GM12892 (cell line): ENCODE measurements at places on chromosomes 3 and 15.

GRCh38 chr3:52712291-52713212, 6.6 kb downstream of the SPCS1 start:
- no peak for DNase-seq

- DNase-seq, result no peak
Observed at GRCh38 chr3:49930922-49931321, 1.3 kb upstream of the MON1A start.

GRCh38 chr3:16088496-16088895, 86.0 kb upstream of the GALNT15 start:
- no peak for DNase-seq

DNA sequence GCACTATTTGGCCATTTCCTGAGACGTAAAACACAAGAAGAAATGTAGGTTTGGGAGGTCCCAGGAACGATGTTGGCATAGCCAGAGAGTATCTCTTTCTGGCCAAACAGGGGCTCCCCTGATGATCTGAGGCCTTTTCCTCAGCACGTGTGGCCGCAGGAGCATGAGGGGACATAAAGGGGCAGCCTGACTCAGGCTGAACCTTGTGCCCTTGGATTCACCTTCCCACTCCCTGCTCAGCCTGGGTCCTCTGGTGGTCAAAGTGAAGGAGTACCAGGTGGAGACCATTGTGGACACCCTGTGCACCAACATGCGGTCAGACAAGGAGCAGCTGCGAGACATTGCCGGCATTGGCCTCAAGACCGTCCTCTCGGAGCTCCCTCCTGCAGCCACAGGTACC, 10.6 kb downstream of the CAND2 start:
- DNase-seq, result no peak

DNA sequence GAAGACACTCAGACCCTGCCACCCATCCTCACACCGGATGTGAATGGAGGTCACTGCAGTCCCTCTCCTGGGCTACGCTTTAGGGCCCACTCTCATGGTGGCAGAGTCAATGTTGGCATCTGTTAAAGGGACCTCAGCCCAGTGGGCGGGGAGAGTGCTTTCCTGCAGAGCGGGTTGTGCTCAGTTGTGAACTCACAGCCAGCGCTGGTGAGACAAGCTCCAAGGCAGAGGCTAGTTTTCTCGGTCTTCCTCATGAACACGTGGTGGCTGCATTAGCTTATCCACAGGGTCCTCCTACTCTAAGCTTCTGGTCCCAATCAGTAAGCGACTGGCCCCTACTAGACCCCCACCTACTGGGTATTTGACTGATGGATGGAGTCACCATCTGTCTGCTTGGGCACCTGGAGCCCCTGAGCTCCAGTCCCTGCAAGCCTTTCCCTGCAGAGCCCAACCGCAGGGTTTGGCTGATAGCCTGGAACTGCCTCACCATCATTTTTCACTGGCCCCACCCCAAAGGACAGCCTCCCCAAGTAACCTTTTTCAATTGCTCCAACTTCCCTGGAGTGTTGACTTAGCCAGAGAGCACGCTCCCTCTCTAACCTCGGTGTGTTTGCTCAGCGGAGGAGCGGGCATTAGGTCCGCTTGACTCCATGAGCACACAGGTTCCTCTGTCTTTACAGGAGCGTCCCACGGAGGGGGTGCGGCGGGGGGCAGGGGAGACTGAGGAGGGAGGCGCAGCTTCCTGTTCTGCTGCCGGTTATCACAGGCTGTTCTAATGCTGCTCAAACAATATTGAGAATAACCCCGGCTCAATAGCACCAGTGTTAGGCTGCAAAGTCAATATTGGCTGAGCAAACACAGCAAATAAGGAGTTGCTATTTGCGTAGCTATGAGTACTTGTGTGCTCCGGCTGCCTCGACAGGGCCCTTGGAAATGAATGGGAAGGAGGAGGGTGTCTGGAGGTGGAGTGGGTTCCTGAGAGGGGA, 141.7 kb downstream of the RPLP1 start:
- DNase-seq, result no peak

- DNase-seq, result no peak
Observed at GRCh38 chr15:68542771-68543164, 36.0 kb upstream of the CORO2B start.

DNA sequence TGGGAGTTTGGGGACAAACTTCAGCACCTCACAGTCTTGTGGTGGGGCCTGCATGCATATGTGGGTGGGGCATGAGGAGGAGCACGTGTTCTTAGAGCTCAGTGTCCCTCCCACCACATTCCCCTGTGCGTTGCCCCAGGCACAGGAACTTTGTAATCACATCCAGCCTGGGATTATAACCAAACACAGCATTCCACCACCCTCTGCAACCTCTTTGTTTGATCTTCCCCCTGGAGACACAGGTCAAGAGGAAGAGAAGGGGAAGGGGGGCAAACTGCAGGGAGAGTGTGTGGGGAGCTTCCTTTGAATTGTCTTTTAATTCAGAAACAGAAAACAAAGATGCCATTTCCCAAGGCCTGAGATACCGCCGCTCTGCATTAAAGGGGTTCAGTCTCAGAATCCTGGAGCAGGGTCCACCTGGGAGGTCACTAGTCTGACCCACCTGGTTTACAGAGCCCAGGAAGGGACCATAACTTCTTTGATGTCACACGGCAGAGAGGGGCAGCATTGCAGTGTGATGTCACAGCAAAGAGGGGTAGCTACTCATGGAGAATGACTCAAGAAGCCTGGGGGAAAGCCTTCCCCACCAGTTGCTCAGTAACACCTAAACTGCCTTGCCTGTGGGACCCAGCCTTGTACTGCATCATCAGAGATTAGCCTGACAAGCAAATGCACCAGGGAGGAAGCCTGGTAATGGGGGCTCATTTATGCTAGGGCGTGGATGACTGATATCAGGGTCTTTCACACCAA, 106.3 kb upstream of the RNU6-1 start:
- no peak for DNase-seq

GRCh38 chr15:42784705-42785104, 47.8 kb upstream of the CDAN1 start:
- no peak for DNase-seq

- no peak for DNase-seq
Observed at GRCh38 chr15:96977886-96978285, 647.4 kb downstream of the NR2F2 start.

DNA sequence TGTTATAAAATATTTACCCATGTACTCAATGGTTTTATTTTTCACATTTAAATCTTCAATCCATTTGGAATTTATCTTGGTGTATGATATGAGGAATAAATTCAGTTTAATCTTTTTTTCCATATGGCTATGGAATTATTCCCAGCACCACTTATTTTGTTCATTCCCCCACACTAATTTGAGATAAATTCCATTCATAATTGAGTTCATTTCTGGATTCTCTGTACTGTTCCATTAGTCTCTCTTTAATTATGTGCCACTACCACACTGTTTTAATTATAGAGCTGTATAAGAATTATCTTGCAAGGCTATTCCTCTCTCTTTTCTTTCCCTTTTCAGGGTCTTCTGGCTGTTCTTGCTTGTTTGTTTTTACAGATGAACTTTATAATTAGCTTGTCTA, 34.6 kb downstream of the PDE8A start:
- no peak for DNase-seq

- no peak for DNase-seq
Observed at GRCh38 chr15:41566121-41566885, 7.3 kb downstream of the TYRO3 start.

GRCh38 chr3:172518929-172519640, 4.1 kb downstream of the TNFSF10 start:
- no peak for DNase-seq

DNA sequence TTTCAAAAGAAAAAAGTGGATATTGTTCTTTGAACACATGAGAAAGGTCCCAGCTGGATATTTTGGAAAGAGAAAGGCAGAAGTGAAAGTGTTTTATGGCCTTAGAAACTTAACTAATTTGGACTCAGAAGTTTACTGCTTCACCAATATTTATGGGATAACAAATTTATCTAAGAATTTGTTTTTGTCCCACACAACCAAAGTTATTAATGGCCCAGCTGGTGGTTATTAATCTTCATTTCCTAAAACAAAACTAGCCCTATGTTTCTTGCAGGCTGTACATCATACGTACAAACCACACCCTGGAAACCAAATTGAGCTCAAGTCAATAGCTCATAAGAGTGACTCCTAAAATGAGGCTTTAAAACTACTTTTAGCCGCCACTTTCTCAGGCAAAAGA, 372.9 kb upstream of the LMCD1 start:
- no peak for DNase-seq

- no peak for DNase-seq
Observed at GRCh38 chr3:121894301-121894990, at the start of gene SLC15A2. SLC15A2 (plus strand) TSS chr3:121894401; CDS start chr3:121894477, 76 bp downstream.

GRCh38 chr3:82178291-82178690, 416.8 kb upstream of the GBE1 start:
- no peak for DNase-seq

GRCh38 chr15:77026501-77027110, 31.7 kb downstream of the PSTPIP1 start:
- peak; percentile 7 for DNase-seq

GRCh38 chr15:87201986-87202385, 1054.6 kb downstream of the NTRK3 start:
- DNase-seq, result no peak

DNA sequence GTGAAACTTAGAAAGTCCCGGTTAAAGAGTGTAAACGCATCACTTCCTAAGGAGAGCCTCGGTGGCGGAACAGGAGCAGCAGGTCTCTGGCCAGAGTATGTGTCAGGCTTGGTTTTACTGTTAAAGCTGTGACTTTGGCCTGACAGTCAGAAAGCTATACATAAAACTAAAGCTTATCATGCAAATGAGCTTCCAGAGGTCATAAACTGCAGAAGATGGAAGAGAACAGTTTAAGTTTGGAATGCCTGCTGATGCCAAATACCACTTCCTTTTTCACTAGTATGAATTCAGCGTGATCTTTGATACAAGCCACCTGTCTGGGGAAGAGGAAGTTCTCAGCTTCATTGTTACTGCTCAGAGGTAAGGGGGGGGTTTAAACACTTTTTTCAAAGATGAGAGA, 125.1 kb upstream of the CTDSPL start:
- DNase-seq, result no peak

GRCh38 chr15:47888385-47889100, 171.2 kb downstream of the SEMA6D start:
- no peak for DNase-seq

GRCh38 chr15:23395030-23395692, 40.6 kb downstream of the GOLGA8S start:
- no peak for DNase-seq

- DNase-seq, result no peak
Observed at GRCh38 chr15:37652646-37653417, 281.6 kb upstream of the TMCO5A start.

- no peak for DNase-seq
Observed at GRCh38 chr3:168975576-168975975, 687.9 kb downstream of the MECOM start.

DNA sequence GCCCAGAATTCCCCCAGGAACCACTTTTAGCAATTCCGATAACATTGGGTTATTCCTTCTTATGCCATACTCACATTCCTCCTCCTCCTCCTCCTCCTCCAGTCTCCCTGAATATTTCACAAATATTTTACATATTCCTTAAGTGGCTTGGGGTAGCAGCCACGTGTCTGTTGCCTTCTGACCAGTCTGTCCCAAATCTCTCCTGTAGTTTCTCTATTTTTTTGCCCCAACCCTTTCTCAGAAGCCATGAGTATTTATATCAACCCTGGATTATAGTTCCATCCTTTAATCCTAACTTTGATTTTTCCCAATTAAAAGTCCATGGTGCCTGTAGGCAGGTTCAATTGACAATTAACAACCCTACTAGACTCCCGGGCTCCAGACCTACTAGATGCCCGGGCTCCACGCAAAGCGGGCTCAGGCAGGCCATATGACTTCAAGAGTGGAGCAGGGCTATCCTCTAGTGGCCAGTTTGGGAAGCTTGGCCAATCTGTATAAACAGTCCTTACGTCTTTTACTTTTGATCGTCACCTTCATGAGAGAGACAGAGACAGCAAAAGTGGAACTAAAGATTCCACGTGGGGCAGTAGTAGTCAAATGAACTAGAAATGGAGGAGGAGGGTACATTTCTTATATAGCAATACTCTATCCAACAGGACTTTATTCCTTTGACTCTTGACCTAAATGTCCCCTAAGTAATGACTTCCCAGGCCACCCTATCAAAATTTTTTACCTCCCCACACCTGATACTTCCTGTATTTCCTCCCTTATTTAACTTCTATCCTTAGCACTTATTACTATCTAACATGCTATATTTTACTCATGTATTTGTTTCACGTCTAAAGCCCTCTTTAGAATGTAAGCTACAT, 69.7 kb downstream of the USF3 start:
- DNase-seq, result no peak

GRCh38 chr3:64539451-64540196, 148.2 kb downstream of the ADAMTS9 start:
- DNase-seq, result no peak

- DNase-seq, result no peak
Observed at GRCh38 chr3:30518181-30518864, 88.1 kb upstream of the TGFBR2 start.

DNA sequence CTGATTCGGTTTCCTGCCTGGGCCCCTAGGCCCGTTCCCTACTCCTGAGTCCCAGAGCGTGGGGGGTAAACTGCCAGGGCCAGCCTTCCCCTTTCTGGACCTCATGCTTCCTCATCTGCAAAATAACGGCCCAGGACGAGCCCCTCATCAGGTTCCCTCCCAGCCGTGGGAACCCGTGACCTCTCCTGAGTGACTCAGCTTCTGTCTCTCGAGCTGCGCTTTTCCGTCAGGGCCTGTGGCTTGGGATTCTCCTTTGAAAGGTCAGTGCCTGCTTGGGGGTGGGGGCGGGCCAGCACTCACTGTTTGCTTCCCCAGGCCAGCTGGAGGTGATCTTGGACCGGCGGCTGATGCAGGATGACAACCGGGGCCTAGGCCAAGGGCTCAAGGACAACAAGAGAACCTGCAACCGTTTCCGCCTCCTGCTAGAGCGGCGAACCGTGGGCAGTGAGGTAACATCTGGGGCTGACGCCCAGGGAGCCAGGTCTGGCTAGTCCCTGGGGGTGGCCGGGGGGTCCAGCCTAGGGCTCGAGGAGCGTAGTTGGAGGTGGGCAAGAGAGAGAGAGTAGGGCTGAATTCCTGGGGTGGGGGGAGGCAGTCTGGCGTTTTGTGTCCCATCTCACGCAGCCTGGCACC, 12.8 kb downstream of the MAN2A2 start:
- DNase-seq, result no peak

- no peak for DNase-seq
Observed at GRCh38 chr3:53516339-53516738, 21.9 kb downstream of the CACNA1D start.

GRCh38 chr15:48191574-48192225, at the start of gene CTXN2:
CTXN2 (plus strand) TSS chr15:48191665; CDS start chr15:48201301, 9,636 bp downstream.
- DNase-seq, result no peak

GRCh38 chr15:29596266-29596665, 226.0 kb downstream of the TJP1 start:
- no peak for DNase-seq
